ENCODE measurements at places on chromosomes 7 and 10. TPM values are rescaled to one million over a fixed set of nuclear protein-coding genes. Genes with fewer than 3 reads are reported as not detected.
A peak's percentile ranks its signal among the peaks of the same experiment; 100 is the strongest.

GRCh38 chr7:80552031-80552694, 40.3 kb upstream of the GNAT3 start:
- DNase-seq, result peak; percentile 57

GRCh38 chr7:157555313-157555712, 218.5 kb downstream of the DNAJB6 start:
- peak; percentile 6 for DNase-seq

The GPRIN2 gene
- not detected for total RNA-seq

The SEC24C gene
- total RNA-seq, result 58.0 TPM

DNA sequence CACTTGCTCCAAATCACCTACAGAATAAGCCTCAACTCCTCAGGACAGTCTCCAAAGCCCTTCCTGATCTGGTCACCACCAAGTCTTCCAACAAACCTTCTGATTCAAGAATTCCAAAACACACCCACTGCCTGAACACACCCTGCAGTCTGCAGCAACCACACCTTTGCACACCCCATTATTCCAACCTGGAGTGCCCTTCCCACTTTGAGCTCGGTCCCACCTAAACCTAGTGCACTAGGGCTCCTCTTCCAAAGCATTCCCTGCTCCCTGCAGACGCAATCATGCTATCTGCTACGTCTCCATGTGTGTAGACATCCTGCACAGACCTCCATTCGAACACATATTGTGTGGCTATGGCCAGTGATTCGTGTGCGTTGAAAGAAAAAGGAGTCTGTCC, 289.3 kb downstream of the GRID1 start:
- DNase-seq, result no peak

GRCh38 chr7:55587687-55588378, 15.5 kb upstream of the VOPP1 start:
- DNase-seq, result no peak

GRCh38 chr10:14688606-14689005, 86.1 kb downstream of the FAM107B start:
- DNase-seq, result peak; percentile 85

DNA sequence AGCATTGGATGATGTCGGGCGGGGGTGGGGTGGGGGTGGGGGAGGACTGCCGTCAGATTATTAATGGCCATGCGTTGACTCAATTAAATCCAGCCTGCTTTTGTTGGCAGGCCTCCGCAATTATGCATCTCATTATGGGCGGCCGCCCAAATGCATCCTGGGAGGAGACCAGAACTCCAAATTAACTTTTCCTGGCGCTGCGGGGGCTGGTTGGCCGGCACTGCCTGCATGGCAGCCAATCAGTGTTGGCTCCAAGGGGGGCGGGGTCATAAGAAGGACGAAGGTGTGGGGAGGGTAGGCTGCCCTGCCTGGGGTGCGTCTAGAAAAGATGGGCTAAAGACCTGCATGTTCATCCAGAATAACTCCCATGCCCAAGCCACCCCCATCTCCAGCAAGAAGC, 83.9 kb upstream of the PAX2 start:
- DNase-seq, result no peak

GRCh38 chr10:83533290-83533689, 606.0 kb upstream of the GHITM start:
- DNase-seq, result no peak

The ASB4 gene
- total RNA-seq, result not detected

GRCh38 chr7:45238806-45239205, 81.2 kb downstream of the RAMP3 start:
- no peak for DNase-seq

The FANK1 gene
- 2.6 TPM for total RNA-seq

DNA sequence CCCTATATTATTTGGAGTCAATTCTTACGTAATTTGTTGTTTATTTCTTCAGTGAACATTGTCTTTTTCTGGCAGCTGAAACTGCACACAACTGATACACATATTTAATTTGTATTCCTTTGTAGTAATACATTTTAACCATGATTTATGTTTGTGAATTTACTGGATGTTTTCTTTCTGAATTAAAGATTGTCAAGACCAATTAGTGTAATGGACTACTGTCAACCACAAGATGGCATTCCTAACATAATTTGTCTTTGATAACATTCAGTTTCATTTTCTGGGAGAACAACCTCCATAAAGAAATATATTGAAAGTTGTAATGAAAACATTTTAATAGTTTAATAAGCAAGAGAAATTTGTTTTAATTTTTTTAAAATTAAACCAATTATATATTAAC, 10.1 kb downstream of the THNSL1 start:
- DNase-seq, result peak; percentile 31

DNA sequence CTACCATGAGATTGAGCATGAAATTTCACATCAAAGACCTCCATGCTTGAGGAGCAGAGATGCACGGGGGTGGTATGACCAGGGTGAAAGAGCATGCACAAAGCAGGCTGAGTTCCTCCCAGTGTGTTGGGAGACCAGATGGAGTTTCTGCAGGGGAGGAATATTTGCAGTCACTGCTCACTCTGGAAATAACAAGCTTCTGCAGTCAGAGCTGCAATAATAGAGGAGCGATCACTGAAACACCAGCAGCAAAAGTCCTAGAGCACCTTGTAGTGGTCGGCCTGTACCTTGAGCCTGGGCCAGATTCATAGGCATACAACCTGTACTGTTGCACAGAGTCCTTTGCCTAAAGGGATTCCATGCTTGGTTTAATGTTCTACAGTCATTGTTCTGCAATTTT, 184.5 kb upstream of the SP8 start:
- no peak for DNase-seq

GRCh38 chr10:118167056-118167700, 120.4 kb upstream of the RAB11FIP2 start:
- DNase-seq, result no peak

Measured in fibroblast of lung (primary cell).